ENCODE measurements at places on chromosomes 4 and X.

GRCh38 chr4:184310171-184310567 lies 92.5 kb upstream of the ENPP6 start:
- no peak for DNase-seq

DNA sequence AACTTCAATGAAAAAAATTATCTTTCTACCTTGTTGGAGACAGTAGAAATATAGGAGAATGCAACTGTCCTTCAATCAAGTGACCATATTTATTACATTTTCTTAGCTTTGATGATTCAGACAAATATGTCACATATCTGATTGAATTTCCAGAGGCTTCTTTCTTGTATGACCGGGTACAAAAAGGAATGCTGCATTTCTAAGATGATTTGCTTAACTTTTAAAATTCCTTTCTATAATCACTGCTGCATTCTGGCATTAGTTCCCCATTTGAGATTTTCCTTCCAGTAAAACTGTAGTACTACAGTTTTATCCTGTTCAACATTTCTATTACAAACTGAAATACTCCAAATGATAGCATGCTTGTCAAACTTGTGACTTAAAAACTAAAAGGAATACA lies 5.2 kb downstream of the MFSD8 start:
- no peak for DNase-seq

- no peak for DNase-seq
Observed at GRCh38 chr4:27094783-27095182, 234.1 kb downstream of the STIM2 start.

DNA sequence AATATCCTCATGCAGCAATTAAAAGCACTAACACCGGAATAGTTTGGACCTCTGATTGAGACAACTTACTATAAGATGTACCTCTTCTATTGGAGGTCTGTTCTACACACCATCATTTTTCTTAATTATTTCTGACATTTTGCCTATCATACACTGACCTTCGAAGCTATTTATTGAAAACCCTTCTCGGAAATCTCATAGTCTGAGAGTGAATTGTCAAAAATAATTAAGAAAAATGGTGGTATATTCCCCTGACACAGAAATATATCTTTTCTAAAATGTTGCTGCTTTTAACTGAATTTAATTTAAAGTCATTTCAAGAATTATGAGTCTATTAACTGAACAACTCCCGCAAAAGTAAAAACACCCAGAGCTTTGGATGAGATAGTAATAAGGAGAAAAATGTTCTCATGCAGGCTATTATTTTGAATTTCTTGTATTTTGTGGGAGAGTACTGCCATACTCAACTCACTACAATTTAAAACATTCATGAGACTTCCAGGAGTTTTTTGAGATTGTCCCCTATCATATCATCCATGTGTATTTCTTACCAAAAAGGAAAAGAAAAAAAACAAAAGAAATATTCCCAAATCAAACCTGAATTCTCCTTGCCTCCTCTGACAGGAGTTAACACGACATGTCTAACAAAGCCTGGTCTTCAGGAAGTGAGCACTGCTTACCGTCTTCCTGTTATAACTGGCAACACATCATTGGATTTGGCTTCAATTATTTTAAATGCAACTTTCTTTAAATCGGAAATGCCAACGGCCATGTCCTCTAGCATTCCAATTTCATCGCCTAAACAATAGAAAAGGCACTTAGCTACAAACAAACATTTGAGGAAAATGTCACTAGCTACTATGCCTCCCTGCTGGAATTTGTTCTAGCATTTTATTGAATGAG lies 485.3 kb downstream of the IL15 start:
- no peak for DNase-seq

DNA sequence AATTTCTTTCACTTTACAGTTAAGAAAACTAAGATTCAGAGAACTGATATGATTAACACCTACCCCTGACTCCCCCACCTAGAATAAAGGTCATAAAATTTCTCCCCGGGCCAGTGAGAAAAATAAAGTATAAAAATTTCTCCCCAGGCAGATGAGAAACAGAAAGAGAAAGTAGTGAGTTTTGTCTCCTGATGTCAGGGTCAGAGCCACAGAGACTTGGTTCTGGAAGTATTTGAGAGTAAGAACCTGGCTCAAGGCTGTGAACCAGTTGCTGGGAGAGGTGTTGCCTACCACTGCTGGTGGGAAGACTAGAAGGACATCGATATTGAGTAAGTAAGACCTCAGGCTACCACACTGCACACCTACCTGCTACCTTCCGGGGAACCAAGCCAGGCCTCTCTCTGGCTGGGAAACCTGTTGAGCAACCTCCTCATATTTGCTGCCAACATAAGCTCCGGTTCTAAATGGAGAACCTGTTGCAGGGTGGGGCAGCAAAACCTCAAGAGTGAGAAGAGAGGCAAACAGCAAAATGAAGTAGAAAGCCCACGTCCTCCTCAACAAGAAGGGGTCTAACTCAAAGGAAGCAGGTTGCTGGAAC lies 104.2 kb upstream of the PUDP start:
- DNase-seq: no peak

All from activated T-cell treated with anti-CD3 and anti-CD28 coated beads for 4 hours (primary cell).